ENCODE measurements at places on chromosomes 5 and 9.

DNA sequence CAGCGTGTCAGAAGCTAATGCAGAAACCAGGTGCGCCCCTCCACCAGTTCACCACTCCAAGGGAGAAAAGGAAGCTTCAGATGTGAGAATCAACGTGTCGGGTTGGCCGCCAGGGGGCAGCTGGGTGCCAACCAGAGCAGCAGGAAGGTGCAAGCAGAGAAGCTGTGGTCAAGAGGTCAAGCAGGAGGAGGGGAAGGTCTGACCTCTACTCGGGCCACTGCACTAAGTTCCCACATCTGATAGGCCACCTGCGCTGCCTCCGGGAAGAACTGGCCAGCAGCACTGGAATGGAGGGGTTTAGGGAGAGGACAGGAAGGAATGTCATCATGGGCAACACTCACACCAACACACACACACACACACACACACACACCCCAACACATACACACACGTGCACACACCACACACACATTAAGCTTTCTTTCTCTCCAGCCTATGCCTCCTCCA is 31.4 kb downstream of the ANXA6 start:
- peak; percentile 76 for DNase-seq

- no peak for DNase-seq
These were observed 434.9 kb downstream of the ICE1 start for GRCh38 chr5:5857396-5857795.

- no peak for DNase-seq
These were observed 4.9 kb upstream of the FOXE1 start for GRCh38 chr9:97848215-97848479.

- no peak for DNase-seq
These were observed 35.1 kb downstream of the PWWP2A start for GRCh38 chr5:160084144-160084543.

DNA sequence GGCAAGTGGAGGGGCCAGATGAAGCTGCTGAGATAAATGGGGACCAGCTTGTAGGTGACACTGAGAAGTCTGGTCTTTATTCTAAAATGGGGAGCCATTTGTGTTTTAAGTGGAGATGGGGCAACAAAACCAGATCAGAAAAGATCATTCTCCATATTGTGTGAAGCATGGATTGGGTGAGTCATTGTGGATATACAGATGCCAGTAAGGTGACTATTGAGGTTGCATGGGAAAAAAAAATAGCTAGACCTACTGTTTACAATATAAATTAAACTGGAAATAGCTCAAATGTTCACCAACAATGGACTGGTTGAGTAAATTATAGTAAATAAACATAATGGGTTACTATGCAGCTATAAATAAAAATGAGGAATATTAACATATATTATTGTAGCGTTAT is 5.4 kb upstream of the MAP1B start:
- DNase-seq: no peak

DNA sequence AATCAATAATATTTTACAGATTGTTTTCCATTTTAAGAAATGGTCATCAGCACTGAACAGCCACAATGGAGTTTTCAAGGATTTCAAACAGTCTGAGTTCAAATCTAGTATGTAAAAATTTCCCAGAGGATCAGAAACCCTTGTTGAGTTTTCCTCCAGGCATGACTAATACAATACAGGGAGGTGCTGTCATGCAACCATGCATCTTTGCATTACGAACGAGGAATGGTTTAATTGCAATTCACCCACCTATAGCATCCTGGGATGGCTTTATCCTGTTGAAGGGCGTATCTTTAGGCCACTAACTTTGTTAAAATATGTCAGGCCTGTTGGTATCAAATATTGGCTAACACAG is 196.4 kb downstream of the EFNA5 start:
- no peak for DNase-seq

DNA sequence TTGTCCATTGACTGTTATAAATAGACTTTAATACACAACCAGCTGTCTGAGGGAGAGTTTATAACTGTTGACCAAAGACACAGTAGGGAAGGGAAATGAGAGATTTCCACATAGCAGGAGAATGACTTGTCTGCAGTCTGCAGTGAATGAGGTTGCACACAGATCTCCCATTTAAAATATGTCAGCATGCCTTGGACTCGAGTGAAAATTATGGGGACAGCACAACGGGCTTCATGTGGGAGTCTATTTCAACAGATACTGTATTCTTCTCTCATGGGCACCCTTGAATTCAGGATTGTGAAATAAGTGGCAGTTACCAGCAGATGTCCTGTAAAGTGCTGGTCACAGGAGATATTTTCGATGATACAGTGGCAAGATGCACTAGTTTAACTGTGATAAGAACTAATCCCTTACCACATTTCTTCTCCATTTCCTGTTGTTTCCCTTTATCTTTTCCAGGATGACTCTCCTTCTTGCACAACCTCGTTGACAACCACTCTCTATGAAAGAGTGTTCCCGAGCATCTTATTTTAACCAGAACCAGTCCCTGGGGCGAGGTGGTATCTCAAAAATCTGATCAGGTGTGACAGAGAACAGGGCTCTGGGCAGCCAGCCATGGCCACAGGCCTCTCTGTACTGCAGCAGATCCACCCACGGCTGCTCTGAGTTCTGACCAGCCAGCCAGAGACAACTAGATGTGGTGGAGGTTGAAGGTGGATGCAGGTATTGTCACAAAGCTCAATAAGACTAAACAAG is 51.5 kb upstream of the MAP3K1 start:
- DNase-seq: no peak

DNA sequence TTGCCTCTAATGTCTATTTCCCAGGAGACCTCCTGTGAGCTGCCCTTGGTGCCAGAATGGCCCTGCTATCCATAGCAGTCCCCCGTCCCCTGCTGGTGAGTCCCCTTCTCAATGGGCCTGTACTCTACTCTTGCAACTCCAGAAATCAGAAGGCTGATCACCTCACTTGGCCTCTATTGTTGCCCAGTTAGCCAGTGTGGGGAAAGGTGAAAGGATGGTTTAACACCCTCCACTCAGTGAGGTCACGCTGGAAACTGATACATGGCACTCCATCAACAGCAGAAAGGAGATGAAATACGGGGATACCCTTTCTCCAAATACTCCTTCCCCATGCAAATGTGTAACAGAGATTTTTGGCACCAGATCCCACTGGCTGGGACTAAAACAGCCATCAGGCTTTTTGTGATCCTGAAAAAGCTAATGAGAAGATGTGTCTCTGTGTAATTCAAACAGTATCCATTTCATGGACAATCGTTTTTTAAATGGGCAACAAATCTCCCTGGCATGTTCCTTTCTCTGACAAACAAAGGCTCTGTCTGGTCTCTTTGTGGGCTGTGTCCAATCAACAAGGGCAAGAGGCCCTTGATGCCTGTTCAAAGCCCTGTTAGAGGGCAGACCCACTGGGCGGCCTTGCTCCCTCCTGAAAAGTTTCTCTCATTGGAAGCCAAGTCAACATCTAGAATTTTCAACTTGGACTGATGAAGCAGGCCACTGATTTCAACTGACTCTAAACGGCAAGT is 343.7 kb downstream of the SPOCK1 start:
- DNase-seq: no peak

DNA sequence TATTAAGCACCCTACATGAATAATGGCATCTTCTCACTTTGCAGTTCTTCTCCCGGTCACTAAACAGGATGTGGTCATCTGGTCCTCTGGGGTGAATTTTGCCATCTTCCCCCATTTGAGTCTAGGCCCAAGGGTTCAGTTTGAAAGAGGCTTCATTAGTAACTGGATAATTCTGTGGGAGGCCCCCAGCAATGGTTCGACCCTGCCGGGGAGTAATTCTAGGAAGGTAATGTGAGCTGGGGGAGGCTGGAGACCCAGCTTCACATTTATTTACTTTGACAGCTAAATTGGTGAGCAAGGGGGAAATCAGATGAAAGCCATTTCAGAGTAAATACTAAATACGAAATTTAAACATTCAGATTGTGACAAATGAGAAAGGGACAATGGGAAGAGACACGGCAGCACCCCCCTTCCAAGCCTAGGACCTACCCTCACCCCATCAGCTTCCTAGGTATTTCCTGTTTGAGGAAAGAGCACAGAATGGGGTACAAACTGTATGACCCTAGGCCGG is 4.1 kb upstream of the LHX6 start:
- no peak for DNase-seq

GRCh38 chr9:111965566-111966019 is 69.0 kb downstream of the UGCG start:
- DNase-seq: no peak

DNA sequence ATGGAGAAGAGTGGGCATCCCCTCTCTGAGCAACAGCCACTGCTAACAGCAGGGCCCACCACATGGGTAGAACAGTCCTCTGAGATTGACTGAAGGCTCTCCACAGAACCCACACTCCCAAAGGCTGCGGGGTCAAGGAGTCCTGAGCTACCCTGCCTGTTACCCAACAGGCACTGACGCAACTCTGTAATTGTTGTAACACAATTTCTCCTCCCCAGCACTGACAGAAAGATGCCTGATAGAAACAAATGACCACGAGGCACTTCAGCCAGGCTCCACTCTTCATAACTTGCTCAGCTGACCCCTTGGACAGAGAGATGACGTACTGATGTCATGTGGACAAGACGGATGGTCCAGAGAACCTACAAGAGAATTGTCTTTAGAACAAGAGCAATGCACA is 220.7 kb downstream of the SPOCK1 start:
- DNase-seq: no peak

DNA sequence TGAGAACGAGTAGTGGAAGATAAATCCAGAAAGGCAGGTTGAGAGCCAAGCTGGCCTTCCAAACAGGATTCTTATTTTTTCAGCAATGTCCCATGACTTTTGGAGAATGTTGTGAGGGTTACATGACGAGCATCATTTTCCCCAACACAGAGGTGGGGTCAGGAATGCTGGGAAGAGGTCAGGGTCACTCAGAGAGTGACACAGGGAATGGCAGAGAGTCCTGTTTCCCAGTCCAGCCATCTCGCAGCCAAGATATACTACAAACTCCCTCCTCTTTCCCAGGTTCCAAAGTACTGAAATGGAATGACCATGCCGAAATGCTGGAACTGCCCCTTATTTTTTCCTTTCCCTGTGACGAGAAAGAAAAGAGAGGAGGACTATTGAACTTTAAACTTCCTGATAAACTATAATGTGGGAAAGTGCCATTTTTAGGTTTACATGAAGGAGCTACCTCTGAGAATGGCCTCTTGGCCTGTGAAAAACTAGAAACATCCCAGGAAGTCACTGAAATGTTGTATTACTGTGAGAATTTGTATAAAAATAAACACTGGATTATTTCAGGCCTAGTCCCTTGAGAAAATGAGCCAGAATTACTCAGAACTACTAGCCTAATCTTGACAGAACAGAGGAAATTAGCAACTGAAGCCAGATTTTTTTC is 420.4 kb downstream of the CETN3 start:
- no peak for DNase-seq

- no peak for DNase-seq
These were observed 459.3 kb downstream of the MAT2B start for GRCh38 chr5:163964671-163965070.

DNA sequence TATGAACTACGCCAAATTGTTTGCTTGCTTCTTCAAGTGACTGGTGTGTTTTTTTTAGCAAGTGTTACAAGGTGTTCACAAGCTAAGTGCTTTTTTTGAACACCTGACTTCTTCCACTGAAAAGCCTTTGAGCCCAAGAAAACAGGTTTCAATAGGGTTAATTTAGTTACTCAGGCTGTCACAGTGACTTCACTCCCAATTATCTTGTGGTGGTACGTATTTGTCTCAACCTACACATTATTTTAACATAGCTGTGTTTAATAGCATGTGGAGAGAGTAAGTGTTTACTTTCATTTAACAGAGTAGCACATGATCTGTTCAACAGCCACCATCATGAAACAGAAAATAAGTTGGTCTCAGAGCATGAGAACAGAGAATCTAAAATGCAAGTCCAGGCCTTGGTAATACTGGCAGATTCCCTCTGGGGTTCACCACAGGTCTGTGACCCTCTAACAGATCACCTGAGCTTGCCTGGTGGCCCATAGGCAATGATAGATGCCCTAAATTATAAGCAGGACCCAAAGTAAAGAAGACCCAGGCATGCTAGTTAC is 267.7 kb upstream of the SMARCA2 start:
- DNase-seq: no peak

GRCh38 chr5:172059661-172060100 is 53.2 kb upstream of the FBXW11 start:
- no peak for DNase-seq

GRCh38 chr9:70778568-70778967 is 342.9 kb downstream of the TRPM3 start:
- no peak for DNase-seq

- no peak for DNase-seq
These were observed 64.9 kb downstream of the DOCK2 start for GRCh38 chr5:169701910-169702451.

- no peak for DNase-seq
These were observed 166.4 kb downstream of the PRR16 start for GRCh38 chr5:120630550-120630949.

DNA sequence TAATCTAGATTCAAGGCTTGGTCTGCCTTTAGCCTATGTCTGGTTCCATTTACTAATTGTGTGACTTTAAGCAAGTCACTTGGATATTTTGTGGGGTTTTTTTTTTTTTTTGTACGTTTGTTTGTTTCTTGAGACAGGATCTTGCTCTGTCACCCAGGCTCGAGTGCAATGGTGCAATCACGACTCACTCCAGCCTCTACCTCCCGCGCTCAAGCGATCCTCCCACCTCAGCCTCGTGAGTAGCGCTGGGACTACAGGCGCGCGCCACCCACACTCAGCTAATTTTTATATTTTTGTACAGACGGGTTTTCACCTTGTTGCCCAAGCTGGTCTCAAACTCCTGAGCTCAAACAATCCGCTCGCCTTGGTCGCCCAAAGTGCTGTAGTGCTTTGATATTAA is 1.1 kb upstream of the PFDN1 start:
- no peak for DNase-seq

GRCh38 chr9:17291766-17292165 is 156.9 kb downstream of the CNTLN start:
- DNase-seq: no peak

DNA sequence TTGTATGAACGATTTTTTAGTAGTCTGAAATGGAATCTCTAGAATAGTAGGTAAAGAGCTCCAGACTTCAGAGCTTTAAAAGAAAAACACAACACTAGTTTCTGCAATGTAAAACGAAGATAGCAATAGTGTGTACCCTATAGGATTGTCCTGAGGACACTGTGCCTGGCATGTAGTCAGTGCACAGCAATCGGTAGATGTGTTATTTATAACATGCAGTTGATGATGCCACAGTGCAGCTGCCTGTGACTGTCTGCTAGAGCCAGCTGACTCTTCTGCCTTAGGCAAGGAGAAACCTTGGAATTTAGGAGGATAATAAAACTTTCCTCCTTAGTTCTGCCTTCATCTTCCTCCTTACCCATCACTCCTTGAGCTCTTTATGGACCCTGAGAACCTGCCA is 27.7 kb upstream of the TMOD1 start:
- no peak for DNase-seq

- no peak for DNase-seq
These were observed 16.4 kb downstream of the PPP3R2 start for GRCh38 chr9:101578378-101578777.

GRCh38 chr9:75086541-75087288 is 1.2 kb downstream of the NMRK1 start:
- no peak for DNase-seq

Data from liver (tissue), 10 donors.